Activated CD4-positive, CD25-positive, alpha-beta regulatory T cell treated with anti-CD3 and anti-CD28 coated beads, Interleukin-2, amount 50 U/mL, for 16 hours (primary cell): ENCODE measurements at places on chromosomes 6 and 20.

GRCh38 chr20:24773168-24773567, 175.9 kb upstream of the CST7 start:
- no peak for DNase-seq

- no peak for DNase-seq
Measured at GRCh38 chr6:43871933-43872332, 101.9 kb downstream of the VEGFA start.

DNA sequence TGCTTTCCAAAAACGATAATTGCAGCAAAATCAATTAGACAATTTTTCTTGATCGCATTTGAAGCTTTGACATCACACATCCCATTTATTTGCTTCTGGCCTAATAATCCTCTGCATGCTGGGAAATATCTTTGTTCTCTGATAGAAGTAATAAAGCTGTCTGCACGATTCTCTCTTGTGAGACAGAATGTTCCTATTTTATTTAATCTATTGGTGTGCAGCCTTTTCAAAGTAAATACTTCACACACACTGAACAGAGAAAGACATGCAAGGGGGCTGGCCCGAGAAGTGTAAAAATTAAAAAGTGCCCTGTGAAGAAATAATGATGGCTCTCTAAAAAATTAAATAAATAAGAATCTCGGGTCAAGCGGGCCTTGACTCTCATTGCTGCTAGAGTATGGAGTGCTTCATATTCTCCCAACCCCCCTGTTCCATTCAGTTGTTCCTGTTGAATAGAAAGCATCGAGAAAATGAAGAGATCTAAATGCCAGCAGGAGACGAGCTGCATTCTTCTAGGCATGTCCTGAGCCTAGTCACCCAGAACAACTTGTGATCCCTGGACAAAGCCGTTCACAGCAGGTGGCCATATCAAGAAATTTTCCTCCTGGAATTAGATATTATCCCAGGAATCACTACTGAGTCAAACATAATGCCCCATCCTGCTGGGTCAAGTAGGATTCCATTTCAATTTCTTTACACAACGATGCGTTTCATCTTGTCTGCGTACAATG, 625.9 kb upstream of the EPHA7 start:
- no peak for DNase-seq

GRCh38 chr6:129691043-129691640, 18.8 kb downstream of the ARHGAP18 start:
- no peak for DNase-seq

GRCh38 chr6:13742961-13743735, 31.5 kb upstream of the RANBP9 start:
- no peak for DNase-seq

GRCh38 chr6:19838442-19839236, 1.5 kb downstream of the ID4 start:
- no peak for DNase-seq

DNA sequence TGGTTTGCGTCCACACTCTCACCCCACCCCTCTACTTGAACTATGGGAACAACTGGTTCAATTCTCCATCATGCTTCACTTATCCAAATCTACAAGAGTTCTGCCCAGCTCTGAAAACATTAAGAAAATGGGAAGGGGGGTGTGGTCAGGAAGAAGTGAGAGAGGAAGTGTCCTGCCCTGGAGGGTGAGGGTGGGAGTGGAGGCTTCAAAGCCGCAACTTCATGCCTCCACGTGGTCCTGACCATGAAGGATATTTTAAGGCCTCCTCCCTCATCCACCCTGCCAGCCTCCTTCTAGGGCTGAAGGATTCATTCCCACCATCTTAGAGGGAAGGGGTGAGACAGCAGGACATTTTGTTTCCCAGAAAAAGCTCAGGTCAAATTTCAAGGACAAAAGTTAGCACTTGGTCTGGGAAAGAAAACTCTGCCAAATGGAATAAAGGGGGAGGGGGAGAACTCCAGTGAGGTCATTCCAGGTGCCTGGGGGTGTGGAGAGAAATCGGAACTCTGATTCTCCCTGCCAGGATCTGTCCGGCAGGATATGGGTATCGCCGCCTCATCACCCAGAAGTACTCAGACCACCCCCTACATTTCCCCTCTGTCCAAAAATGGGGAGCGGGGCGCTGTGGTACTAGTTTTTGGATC, 4.9 kb downstream of the RIMS4 start:
- no peak for DNase-seq

DNA sequence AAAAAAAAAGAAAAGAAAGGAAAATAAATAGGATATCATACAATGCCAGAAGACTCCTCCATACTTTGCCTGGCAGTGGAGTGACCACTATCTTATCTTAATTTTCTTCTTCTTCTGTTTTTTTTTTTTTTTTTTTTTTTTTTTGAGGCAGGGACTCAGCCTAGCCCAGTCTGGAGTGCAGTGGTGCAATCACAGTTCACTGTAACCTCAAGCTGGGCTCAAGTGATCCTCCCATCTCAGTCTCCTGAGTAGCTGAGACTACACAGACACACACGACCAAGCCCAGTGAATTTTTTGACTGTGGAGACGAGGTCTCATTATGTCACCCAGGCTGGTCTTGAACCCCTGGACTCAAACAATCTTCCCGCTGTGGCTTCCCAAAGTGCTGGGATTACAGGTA, 17.1 kb upstream of the MMP9 start:
- no peak for DNase-seq

DNA sequence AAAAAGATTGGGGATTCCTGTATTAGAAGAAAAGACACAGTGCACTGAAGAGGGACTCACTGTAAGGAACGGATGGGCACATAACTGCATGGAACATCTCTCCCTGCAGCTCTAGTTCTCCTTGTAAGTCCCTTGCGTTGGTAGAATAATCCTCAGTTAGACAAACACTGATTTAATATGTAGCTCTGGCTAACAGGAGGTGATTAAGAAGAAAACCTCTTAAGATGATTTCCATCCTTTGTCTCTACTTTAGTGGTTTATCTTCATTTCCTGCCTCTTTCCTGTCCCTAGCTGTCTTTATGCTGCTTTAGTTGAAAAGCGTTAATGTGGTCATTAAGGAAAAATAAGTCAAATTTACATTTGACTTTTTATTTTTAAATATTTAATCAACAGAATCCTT, 86.6 kb downstream of the SLC16A10 start:
- DNase-seq = no peak

- DNase-seq = no peak
Measured at GRCh38 chr6:66930559-66931290, 1223.7 kb upstream of the EYS start.

- DNase-seq = no peak
Measured at GRCh38 chr6:159490298-159490937, 202.6 kb downstream of the SOD2 start.

GRCh38 chr6:14207448-14207847, 89.9 kb downstream of the CD83 start:
- no peak for DNase-seq

DNA sequence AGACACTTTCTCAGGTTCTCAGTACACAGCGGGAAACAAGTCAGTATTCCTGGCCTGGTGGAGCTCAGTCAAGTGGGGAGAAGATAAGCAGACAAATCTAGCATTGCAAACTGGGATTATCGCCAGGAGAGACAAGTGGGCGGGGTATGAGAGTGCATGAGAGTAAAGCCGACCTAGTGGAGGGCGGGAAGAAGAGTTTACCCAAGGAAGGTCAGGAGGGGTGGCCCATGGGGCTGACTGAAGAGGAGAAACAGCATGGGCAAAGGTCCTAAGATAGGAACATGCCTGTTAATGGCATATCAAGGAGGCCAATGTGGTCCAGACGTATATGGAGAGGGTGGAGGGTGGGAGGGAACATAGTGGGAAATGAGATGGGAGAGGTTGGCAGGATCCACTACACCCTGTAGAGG, 12.4 kb upstream of the CSNK2A1 start:
- no peak for DNase-seq

- DNase-seq = no peak
Measured at GRCh38 chr6:36963451-36964290, 9.1 kb downstream of the PI16 start.

- DNase-seq = no peak
Measured at GRCh38 chr20:40749985-40750506, 61.0 kb upstream of the MAFB start.

GRCh38 chr20:52744441-52744840, 227.7 kb upstream of the TSHZ2 start:
- no peak for DNase-seq
